ENCODE measurements at places on chromosomes 7 and 10. TPM values are rescaled to one million over a fixed set of nuclear protein-coding genes. Genes with fewer than 3 reads are reported as not detected.

Gene PFKP
- 60.7 TPM for total RNA-seq

Gene GRK5
- 19.2 TPM for total RNA-seq

Gene ALOX5
- not detected for total RNA-seq

Gene METTL27
- 7.0 TPM for total RNA-seq

Gene CTAGE4
- total RNA-seq: 0.09 TPM

Gene GPRIN2
- total RNA-seq: not detected

Gene SLC13A1
- not detected for total RNA-seq

Gene NPFFR1
- total RNA-seq: not detected

Gene CALCR
- not detected for total RNA-seq

Gene PTF1A
- not detected for total RNA-seq

Gene TNS3
- total RNA-seq: 59.6 TPM

Gene TRIM56
- 11.8 TPM for total RNA-seq

Gene KCP
- total RNA-seq: not detected

Gene OR2A1
- not detected for total RNA-seq

Gene ASCC1
- total RNA-seq: 33.6 TPM

Gene NME8
- total RNA-seq: not detected

Gene SVOPL
- not detected for total RNA-seq

Gene DOCK1
- total RNA-seq: 32.7 TPM

Gene FLNC
- total RNA-seq: 168 TPM

Gene SMIM30
- total RNA-seq: 53.0 TPM
